Camera-type eye (tissue), 1 donor: ENCODE measurements at places on chromosomes 1 and 21. TPM values are rescaled to one million over a fixed set of nuclear protein-coding genes. Genes with fewer than 3 reads are reported as not detected.

The PUSL1 gene
- total RNA-seq: 17.1 TPM

The BACE2 gene
- 60.8 TPM for total RNA-seq

The HMGN1 gene
- total RNA-seq: 273 TPM

The S100A14 gene
- total RNA-seq: 4.4 TPM

The FCGR3A gene
- 2.9 TPM for total RNA-seq

The PINK1 gene
- 64.0 TPM for total RNA-seq

The KRTAP13-4 gene
- not detected for total RNA-seq

The RASAL2 gene
- 51.6 TPM for total RNA-seq

The KLF17 gene
- total RNA-seq: not detected

The C21orf91 gene
- 27.9 TPM for total RNA-seq

The OR2AK2 gene
- not detected for total RNA-seq

The KCNC4 gene
- 15.0 TPM for total RNA-seq

The KMO gene
- 12.8 TPM for total RNA-seq

The DEPDC1 gene
- total RNA-seq: 8.6 TPM

The LDLRAD1 gene
- not detected for total RNA-seq

The YBX1 gene
- 488 TPM for total RNA-seq

The LPAR3 gene
- 5.1 TPM for total RNA-seq

The C1orf185 gene
- total RNA-seq: not detected

The AHCTF1 gene
- total RNA-seq: 43.1 TPM

The DNTTIP2 gene
- total RNA-seq: 46.9 TPM

The MAN1C1 gene
- total RNA-seq: 29.9 TPM

The TGFB2 gene
- 79.6 TPM for total RNA-seq

The RGS18 gene
- 3.4 TPM for total RNA-seq

The FCAMR gene
- total RNA-seq: not detected

The CD101 gene
- 1.5 TPM for total RNA-seq

The FMN2 gene
- total RNA-seq: 30.8 TPM

The TESK2 gene
- 4.8 TPM for total RNA-seq

The SLC44A3 gene
- total RNA-seq: 5.6 TPM

The MARK1 gene
- 25.6 TPM for total RNA-seq
